Hematopoietic multipotent progenitor cell (in vitro differentiated cells): ENCODE measurements at places on chromosomes 3 and 15.
A peak's percentile ranks its signal among the peaks of the same experiment; 100 is the strongest.

DNA sequence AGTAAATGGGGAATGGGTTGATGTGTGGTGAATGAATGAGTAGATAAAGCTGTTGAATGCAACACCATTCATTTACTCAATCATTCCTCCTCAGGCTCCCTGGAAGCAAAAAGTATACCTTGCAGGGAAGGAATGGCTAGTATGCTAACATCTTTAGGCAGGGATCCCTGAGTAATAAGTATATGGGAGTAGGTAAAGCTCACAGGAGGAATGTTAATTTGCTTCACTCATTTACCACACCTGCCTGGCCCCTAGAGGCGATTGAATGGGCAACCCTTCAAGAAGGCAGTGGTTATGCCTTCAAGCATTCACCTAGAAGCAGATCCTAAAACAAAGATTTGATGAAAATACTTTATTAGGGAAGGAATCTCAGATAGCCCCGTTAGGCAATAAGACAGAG is 208.7 kb upstream of the GADL1 start:
- DNase-seq: no peak

DNA sequence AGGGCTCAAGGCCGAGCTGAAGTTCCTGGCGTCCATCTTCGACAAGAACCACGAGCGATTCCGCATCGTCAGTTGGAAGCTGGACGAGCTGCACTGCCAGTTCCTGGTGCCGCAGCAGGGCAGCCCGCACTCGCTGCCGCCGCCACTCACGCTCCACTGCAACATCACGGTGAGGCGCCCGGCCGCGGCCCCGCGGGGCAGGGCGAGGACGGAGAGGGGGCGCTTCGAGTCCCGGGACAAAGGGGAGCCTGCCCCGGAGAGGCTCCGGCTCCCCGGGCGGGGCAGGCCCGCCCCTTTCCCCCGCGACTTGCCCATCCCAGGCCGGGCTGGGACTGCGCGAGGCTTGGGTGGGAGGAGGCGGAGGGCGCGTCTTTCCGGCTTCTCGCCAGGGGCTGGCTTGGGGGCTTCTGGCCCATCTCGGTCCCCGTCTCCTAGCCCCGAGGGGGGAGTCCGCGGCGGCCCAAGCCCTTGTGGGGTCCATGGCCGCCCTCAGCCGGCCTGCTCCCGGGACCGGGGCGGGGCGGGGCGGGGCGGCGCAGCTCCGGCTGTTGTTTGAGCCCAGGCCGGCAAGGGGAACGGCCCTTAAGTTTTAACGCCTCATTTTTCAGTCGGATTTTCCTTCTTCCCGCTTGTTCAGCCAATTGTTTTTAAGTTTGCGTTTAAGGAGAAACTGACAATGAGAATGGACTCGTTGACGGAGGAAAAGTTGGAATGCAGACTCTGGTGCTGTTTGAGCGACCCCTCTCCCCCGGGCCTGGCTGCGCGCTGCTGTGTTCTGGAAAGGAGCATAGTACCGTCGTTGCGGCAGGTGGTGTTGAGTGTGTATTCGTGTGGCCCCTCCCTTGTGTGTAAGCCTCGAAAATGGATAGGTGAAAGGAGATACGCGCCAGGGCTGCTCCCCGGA is 683 bp downstream of the UBE2Q2 start:
- DNase-seq: peak; percentile 58

DNA sequence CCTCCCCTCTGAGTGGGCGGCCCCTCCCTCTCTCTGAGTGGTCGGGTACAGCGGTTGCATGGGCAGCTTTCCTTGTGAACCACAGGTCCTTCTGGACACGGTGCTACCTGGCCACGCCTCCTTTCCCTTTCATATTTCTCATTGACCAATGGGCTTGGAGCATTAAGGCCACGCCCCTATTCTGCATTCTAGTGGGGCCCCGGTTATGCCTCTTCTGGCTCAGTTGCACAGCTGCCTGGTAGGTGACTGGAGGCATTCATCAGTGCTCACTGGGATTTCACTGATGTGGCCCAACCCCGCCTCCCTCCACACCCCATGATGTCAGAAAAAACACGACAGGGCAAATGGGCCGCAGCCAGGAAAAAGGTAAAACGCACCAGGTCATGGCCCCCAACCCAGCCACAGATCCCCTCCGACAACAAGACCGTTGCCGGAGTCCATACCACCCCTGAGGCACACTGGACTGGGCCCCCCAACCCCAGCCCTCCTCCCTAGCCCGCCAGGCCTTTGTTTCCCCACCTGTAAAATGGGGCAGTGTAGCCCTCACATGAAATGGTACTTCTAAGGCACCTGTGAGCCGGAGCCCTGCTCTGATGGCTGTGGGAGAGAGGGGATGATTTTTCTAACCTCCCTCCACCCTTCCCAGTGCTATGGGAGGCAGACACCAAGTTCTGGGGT is 26.3 kb downstream of the NGRN start:
- no peak for DNase-seq

DNA sequence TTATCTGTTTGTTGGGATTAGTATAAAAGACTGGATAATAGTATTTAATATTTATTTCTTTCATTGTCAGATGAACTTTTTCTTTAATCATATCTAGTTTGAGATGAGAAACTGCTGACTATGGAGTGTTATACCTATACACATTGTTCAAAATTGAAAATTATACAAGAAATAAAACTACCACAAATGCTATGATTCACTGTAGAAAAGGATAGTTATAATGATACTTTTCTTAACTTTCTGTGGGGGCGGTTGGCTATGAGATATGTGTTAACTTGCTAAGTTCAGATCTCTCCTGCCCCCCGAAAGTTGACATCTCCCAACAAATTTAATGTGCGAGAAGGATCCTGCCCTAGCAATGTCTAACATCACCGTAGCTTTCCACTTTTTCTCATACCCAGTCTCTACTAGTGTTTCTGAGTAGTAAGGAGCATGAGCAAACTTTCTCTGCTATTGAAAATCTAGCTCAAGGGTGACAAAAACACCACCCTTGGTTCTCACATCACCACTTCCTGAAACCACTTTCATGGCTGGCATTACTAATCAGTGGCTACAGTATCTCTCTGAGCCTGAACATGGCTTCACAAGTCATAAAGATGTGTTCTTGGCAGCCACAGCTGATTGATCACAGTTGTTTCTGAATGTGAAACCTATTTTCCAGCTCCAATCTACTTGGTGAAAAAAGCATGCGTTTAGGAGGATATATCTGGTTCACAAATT is 15.8 kb upstream of the SAMMSON start:
- DNase-seq: no peak

DNA sequence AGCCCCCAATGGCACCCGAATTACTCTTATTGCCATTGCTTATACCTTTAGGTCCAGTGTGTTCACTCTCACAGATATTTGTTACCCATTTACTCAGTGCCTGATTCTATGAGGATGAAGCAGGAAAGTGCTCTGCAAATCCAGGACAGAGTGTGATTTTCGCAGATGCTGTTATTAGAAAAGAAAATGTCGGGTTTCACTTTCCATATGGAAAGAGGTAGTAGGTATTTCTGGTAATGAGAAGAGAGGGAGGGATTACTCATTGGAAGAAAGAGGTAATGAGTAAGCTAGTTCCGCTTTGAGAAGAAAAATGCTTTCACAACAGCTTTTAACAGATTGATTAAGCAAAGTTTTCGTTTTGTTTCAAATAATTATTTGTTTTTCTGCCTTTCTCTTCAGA is 336.3 kb upstream of the CFAP20DC start:
- DNase-seq: no peak

GRCh38 chr15:93706495-93707292 is 524.7 kb upstream of the MCTP2 start:
- no peak for DNase-seq

- no peak for DNase-seq
Observed at GRCh38 chr3:123148772-123149171, 53.0 kb upstream of the SEC22A start.

DNA sequence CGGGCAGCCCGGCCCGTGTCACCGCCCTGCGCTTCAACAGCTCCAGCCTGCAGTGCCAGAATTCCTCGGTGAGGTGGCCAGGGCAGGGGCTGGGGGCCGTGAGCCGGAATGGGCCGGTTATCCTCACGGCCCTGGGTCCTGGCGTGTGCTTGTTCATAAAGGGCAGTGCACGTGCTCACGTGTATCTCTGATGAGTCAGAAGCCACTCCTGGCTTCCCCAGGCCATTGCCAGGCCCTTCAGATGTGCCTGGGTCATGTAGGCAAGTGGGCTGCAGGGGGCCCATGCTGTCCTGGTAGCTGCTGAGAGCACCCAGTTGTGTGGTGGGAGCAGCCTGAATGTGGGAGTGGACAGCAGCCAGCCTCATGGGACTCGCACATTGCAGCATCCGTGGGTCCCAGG is 29.2 kb downstream of the PLXNA1 start:
- DNase-seq: no peak

- DNase-seq: no peak
Observed at GRCh38 chr15:70483513-70483912, 279.8 kb downstream of the UACA start.

- DNase-seq: no peak
Observed at GRCh38 chr3:138842483-138843188, 7.9 kb upstream of the PIK3CB start.

- no peak for DNase-seq
Observed at GRCh38 chr15:99475754-99476412, 89.9 kb upstream of the MEF2A start.

GRCh38 chr3:160009525-160009924 is 20.9 kb downstream of the IL12A start:
- DNase-seq: no peak

DNA sequence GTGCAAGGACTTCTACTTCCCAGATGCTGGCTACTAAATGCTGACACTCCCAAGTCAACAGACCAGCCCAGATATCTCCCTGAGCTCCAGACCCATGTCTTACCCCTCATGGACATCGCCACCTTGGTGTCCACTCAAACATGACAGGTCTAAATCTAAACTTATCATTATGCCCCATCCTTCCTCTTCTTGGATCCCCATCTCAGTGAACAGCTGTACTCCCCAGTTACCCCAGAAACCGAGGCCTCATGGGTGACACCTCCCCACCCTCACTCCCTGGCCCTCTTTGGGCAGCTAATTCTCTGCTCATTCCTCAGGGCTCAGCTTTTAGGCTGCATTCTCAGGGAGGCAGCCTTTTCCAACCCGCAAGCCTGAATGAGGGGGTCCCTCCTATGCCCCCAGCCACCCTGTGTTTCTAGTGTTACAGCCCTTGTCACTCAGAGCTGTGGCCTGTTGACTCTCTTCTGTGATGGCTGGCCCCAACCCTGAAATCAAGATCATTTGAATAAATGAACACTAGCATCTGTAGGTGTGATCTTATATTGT is 5.4 kb downstream of the EHD4 start:
- peak; percentile 14 for DNase-seq

- DNase-seq: no peak
Observed at GRCh38 chr3:136106101-136106500, 90.0 kb downstream of the MSL2 start.

GRCh38 chr3:42507252-42507651 is 4.8 kb downstream of the VIPR1 start:
- DNase-seq: no peak

GRCh38 chr3:140763532-140763931 is 85.7 kb downstream of the TRIM42 start:
- DNase-seq: no peak

DNA sequence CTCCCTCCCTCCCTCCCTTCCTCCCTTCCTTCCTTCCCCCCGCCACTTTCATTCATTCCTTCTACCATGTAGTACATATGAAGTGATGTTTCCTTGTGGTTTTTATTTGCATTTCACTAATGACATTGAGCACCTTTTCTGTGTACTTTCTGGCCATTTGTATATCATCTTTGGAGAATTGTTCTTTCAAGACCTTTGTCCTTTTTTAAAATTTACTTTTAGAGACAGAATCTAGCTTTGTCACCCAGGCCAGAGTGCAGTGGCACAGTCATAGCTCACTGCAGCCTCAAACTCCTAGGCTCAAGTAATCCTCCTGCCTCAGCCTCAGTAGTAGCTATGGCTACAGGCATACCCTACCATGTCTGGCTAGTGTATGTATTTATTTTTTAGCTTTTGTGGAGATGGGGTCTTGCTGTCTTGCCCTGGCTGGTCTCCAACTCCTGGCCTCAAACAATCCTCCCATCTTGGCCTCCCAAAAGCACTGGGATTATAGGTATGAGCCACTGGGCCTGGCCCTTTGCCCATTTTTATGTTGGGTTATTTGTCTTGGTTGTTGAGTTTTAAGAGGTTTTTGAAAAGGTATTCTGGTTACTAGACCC is 42.0 kb upstream of the CTDSPL2 start:
- DNase-seq: no peak

GRCh38 chr3:50147447-50147846 is 7.7 kb upstream of the SEMA3F start:
- no peak for DNase-seq
